EH (cell line): ENCODE measurements at places on chromosomes 7 and 10.

DNA sequence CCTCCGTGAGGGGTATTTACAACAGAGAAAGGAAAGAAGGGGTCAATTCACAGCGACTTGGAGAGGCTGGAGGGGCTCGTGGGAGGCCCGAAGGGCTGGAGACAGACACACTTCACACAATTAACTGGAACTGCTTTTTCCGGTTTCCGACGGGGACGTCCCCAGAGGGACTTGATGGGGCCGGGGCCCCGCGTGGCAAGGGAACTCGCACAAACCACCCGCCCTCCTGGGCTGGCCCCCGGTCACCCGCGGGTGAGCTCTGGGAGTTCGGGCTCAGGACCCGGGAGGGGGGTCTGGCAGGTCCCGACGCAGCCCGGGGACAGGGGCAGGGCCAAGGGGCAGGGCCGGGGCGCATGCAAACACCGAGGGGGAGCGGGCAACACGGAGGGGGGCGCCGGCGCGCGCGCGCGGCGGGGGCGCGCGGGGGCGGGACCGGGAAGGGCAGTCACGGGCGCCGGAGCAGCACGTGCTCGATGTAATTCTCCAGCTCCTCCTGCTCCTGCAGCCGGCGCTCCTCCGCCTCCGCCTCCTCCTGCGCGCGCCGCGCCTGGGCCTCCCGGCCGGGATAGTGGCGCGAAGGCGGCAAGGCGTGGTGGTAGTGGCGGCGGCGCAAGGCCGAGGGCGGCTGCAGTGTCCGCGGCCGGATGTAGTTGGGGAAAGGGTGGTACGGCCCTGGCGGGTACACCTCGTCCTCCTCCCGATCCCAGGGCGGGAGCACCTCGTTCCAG lies 2.7 kb downstream of the VGF start:
- peak; percentile 68 for DNase-seq

GRCh38 chr10:44994752-44995530 lies 5.8 kb upstream of the ZNF22 start:
- DNase-seq: no peak

DNA sequence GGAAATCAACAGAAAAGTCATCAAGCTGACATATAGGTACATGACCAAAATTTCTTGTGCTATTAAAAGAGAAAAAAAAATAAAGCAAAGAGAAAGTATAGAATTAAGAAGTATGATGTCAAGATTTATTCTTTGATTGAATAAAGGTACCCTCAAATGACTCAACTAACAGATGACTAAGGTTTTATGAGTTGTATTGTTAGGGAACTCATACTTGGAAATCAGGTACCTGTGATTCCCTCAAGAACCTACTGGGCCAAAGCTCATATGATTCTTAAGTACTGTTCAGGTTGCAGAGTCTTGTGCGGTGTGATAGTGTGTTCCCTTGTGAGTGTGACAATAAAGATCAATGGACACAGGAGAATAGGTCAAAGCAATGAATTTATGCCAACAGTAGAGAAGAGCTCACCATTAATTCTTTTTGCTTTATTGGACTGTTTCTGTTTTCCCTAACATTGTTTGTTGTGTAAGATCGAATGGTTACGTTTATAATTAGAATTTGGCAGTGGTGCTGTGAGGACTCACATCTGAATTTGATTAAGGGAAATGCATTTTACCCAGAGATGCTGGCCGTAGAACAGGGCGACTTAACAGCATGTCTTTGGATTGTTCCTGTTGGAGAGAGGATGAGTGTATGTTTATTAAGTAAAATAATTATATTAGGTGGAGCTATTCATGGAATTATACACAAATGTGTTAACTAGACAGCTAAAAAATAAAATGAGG lies 293.2 kb upstream of the SEMA3D start:
- DNase-seq: peak; percentile 81

GRCh38 chr10:128575761-128576160 lies 449.5 kb upstream of the MKI67 start:
- DNase-seq: no peak

DNA sequence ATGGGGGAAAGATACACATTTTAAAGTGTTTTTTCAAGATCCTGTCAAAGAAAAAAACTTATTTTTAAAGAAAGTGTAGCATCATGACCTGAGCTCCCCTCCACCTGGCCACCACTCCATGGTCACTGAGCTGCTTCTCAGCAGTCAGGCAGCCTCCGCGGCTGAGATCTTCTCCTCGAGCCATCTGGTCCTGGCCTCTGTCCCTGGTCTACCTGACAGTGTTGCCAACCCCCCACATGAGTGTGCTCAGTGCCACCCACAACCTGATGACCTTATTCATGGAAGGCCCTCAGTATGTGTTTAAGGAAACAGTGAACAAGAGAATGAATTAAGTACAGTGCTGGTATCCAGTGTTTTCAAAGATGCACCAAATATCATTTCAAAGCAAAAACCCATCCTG lies 694.5 kb upstream of the NRP1 start:
- DNase-seq: no peak
